ENCODE measurements at places on chromosomes 2 and 18. TPM values are rescaled to one million over a fixed set of nuclear protein-coding genes. Genes with fewer than 3 reads are reported as not detected.

- DNase-seq, result no peak
Measured at GRCh38 chr2:165192729-165193128, 11.1 kb downstream of the SCN3A start.

DNA sequence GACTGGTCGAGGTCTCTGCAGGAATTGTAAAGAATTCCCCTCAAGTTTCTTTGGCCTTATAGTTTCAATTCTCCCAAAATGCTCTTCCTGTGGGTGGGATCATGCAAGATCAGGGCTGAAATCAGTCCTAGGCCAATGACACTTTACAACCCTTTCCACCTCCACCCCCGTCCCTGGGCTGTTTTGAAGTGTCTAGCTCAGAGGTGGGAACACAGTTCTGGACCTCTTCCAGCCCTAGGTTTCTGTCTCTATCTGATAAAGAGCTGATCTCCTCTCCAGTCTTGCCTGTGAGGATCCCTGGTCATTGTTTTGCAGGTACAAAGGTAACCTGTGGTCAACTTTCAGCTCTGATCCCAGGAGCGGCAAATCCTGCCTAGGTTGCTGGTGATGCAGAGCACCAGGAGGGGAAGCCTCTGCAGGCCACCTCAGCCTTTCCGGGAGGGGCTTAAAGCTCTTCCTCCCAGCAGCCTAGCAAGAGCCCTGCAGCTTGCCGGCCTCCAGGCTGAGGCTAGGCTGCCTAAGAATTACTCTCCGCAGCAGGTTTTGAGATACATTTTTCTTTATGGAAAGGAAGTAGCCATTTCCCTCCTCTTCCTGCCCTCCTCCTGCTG is 69.8 kb upstream of the WIPF1 start:
- no peak for DNase-seq

DNA sequence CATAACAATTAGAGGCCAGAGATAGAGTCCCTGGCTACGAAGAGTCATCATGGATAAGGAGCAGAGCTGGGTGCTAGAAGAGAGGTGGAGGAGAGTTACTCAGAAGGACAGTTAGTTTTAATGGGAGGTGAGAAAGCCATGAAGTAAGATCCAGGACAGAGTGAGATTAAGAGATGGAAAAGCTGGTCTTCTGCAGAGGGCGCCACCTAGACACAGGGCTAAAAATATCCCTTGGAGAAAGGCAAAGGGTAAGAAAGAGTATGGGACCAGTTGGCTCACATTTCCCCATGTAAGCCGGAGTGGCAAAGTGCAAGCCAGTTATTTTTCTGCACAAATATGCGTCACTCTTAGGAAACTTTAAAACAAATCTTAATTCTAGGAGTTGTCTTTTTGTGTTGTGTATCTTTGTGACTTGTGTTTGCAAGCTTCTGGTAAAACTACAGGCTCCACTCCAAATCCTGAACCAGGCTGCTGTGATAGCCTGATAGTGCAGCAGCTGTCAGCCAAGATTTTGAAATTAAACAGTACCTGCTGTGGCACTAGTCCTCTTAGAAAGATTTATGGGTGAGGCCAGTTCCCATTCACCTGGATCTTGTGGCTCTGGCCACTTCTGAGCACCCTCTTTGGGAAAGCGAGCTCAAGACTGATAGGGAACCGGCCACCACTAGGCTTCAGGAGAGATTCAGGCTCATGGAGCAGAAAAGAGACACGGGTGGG is 204.2 kb downstream of the TPGS2 start:
- DNase-seq, result no peak

GRCh38 chr2:80748592-80748991 is 444.0 kb upstream of the LRRTM1 start:
- DNase-seq, result no peak

- no peak for DNase-seq
Measured at GRCh38 chr2:236157815-236158498, 10.2 kb downstream of the GBX2 start.

- no peak for DNase-seq
Measured at GRCh38 chr2:121002597-121002996, 266.9 kb downstream of the GLI2 start.

- DNase-seq, result no peak
Measured at GRCh38 chr2:26195040-26195984, 22.4 kb downstream of the GAREM2 start.

DNA sequence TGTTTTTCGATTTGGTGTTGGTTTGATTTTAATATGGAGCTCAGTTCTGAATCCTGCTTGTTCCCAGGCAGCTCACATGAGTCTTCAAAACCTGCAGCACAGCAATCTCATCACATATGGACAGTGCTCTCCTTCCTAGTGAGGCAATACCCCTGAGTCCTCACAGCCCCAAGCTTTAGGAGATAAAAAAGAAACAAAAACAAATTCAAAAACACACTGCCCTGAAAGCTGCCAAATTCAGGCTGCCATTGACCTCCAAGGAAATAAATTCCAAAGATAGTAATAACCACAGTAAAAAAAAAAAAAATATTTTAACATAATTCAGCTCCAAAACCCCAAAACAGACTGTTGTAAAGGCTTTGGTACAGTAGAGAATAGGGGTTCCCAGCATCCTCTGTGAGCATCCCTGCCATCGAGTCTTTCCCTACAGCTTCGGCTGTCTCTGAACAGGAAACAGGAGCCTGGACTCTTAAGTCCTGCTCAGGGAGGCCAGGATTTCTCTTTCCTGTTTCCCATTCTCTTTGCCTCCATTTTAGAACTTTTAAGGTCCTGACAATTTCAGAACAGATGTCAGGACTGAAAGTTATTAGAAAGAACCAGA is 14.7 kb upstream of the SP3 start:
- no peak for DNase-seq

Gene SNED1
- 84.3 TPM for total RNA-seq

Gene ZAP70
- 2.7 TPM for total RNA-seq

Gene GKN2
- total RNA-seq, result 0.75 TPM

Gene ABCG8
- not detected for total RNA-seq
